ENCODE measurements at places on chromosomes 4 and X.

GRCh38 chrX:119489212-119490074 lies 21.2 kb downstream of the SLC25A5 start:
- no peak for DNase-seq

GRCh38 chr4:30538794-30539193 lies 181.4 kb upstream of the PCDH7 start:
- DNase-seq, result no peak

DNA sequence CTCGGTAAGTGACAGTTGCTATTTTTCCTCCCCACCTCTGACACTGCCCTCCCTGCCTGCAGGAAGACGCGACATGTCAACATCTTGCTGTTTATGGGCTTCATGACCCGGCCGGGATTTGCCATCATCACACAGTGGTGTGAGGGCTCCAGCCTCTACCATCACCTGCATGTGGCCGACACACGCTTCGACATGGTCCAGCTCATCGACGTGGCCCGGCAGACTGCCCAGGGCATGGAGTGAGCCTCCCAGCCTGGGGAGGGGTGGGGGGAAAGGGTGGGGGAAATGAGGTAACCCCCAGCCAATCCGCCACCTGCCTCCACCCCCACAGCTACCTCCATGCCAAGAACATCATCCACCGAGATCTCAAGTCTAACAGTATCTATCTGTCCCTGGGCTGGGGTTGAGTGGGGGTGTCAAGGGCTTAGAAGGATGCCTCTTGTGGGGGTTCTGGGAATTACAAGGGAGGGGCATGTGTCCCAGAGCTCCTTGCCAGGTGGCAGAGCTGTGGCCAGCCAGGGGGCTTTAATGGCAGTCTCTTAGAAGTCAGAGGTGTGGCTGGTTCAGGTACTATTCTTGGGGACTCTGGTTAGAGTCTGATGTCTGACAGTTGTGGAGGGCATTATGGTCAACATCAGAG lies 7.8 kb downstream of the ARAF start:
- no peak for DNase-seq

GRCh38 chr4:39825741-39826231 lies 127.8 kb downstream of the UBE2K start:
- DNase-seq, result no peak

- no peak for DNase-seq
Measured at GRCh38 chrX:148457279-148457678, 43.1 kb upstream of the AFF2 start.
